ENCODE measurements at places on chromosomes 7 and 10. TPM values are rescaled to one million over a fixed set of nuclear protein-coding genes. Genes with fewer than 3 reads are reported as not detected.

Gene CUBN
- 8.8 TPM for total RNA-seq

DNA sequence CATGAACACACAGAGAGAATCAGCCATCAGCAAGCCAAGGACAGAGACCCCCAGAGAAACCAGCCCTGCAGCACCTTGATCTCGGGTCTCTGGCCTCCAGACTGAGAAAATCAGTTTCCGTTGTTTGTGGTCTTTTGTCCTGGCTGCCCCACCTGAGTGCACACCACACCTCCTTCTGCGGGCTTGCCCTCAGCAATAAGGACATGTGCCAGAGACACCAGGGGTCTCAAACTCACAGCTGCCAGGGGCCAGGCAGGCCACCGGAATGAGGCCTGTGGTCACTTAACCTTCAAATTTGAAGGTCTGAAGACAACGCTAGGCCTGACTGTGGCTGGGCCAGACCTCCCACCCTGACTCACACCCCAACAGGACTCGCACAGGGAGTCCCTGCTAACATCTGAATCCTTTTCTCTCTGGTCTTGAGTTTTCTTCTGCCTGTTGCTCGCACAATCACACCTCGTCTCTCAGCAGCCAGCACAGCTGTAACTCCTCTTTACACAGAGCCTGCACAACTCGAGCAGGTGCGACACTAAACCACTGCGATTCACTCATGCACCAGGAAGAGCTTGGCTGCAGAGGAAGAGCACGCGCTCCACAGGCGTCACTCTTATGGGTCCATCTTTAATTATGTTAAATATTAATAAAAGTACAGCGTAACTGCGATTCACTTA is 86.2 kb downstream of the CHST15 start:
- peaks cover 52% of the 10 kb centered on the region for H3K36me3 ChIP-seq
- no peaks in the 10 kb centered on the region for H3K4me1 ChIP-seq
- no peak overlapping the region for H3K27ac ChIP-seq
- no peak overlapping the region for H3K4me3 ChIP-seq
- peaks cover 6% of the 10 kb centered on the region for H3K27me3 ChIP-seq
- no peak for DNase-seq

GRCh38 chr7:148492157-148492860 is 98.3 kb upstream of the C7orf33 start:
- no peak for DNase-seq

Gene CRHR2
- 0.38 TPM for total RNA-seq

GRCh38 chr7:157596881-157597280 is 260.1 kb downstream of the DNAJB6 start:
- no peak for DNase-seq
- peaks cover 8% of the 10 kb centered on the region for H3K27me3 ChIP-seq
- no peaks in the 10 kb centered on the region for H3K4me1 ChIP-seq

Gene RRP12
- 19.5 TPM for total RNA-seq

Gene ATOH7
- total RNA-seq = 0.23 TPM

GRCh38 chr7:17685141-17685540 is 255.2 kb downstream of the SNX13 start:
- H3K36me3 ChIP-seq = no peaks in the 10 kb centered on the region
- H3K4me3 ChIP-seq = no peak overlapping the region
- peaks cover 4% of the 10 kb centered on the region for H3K4me1 ChIP-seq
- DNase-seq = no peak
- H3K27me3 ChIP-seq = peaks cover 1% of the 10 kb centered on the region

Gene INHBA
- 0.08 TPM for total RNA-seq

GRCh38 chr7:127706766-127707165 is 54.8 kb downstream of the SND1 start:
- peaks cover 56% of the 10 kb centered on the region for H3K36me3 ChIP-seq
- H3K4me1 ChIP-seq = peaks cover 29% of the 10 kb centered on the region
- no peak for DNase-seq
- no peak overlapping the region for H3K4me3 ChIP-seq

Gene NME8
- not detected for total RNA-seq

GRCh38 chr7:24283897-24284698 is at the start of gene NPY:
Gene NPY, plus strand, starts transcription at chr7:24284190. Its CDS starts 1,051 bp downstream, at chr7:24285241.
- peaks cover 11% of the 10 kb centered on the region for H3K27me3 ChIP-seq
- peak within 1 kb of the TSS; percentile 89 for H3K4me3 ChIP-seq
- no peak within 1 kb of the TSS for H3K27ac ChIP-seq
- DNase-seq = peak; percentile 23
- peaks cover 4% of the 10 kb centered on the region for H3K4me1 ChIP-seq
- H3K36me3 ChIP-seq = no peaks in the 10 kb centered on the region

GRCh38 chr10:73584737-73585136 is 6.4 kb downstream of the USP54 start:
- peak overlapping the region; percentile 44 for H3K27ac ChIP-seq
- H3K4me1 ChIP-seq = peaks cover 53% of the 10 kb centered on the region
- no peak for DNase-seq
- H3K4me3 ChIP-seq = peak overlapping the region; percentile 4

DNA sequence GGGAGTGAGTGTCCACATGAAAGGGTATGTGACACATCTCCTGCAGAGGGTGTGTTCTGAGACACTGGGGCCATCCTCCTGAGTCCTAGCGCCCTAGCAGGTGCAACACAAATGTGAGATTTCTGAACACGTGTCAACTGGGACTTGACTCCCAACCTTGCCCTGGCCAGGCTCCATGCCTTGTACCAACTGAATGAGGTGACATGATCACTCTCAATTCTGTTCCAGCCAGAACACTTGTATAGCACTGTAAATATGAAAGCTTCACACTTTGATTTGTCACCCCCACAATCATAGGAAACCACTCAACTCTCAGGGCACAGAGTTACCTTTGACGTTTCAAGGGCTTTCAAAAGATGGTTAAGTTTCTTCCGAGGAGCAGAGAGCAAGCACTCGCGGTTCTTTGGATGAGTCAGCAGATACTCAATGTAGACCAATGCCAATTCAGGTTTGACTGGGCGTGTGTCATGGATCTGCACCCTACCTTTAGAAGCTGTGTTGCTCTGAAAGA is 48.6 kb downstream of the NCAPG2 start:
- no peak for DNase-seq
- H3K4me3 ChIP-seq = peak overlapping the region; percentile 51
- peaks cover 5% of the 10 kb centered on the region for H3K4me1 ChIP-seq
- no peaks in the 10 kb centered on the region for H3K27me3 ChIP-seq
- no peak overlapping the region for H3K27ac ChIP-seq

DNA sequence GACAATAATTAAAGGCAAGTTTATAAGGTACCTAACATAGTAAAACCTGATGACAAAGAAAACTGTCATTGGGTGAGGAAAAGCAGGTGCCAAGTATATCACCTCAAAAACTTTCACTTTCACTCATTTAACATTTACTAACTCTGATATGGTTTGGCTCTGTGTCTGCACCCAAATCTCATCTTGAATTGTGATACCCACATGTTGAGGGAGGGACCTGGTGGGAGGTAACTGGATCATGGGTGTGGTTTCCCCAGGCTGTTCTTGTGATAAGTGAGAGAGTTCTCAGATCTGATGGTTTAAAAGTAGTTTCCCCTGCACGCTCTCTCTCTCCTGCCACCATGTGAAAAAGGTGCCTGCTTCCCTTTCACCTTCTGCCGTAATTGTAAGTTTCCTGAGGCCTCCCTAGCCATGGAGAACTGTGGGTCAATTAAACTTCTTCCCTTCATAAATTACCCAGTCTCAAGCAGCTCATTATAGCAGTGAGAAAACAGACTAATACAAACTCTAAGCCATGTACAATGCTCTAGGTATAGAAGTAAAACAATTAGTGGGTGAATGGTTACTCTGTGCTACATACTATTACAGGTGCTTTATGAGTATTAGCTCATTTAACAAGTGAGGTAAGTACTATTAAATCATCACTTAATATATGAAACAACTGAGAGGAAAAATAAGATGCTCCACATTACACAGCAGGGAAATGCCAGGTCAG is 199.0 kb downstream of the CHCHD3 start:
- no peak overlapping the region for H3K27ac ChIP-seq
- peaks cover 2% of the 10 kb centered on the region for H3K27me3 ChIP-seq
- peaks cover 5% of the 10 kb centered on the region for H3K4me1 ChIP-seq
- H3K36me3 ChIP-seq = no peaks in the 10 kb centered on the region
- H3K4me3 ChIP-seq = no peak overlapping the region

GRCh38 chr7:26390016-26390415 is 98.4 kb downstream of the SNX10 start:
- peaks cover 7% of the 10 kb centered on the region for H3K4me1 ChIP-seq
- H3K36me3 ChIP-seq = no peaks in the 10 kb centered on the region
- no peak overlapping the region for H3K4me3 ChIP-seq
- no peaks in the 10 kb centered on the region for H3K27me3 ChIP-seq
- DNase-seq = no peak
- no peak overlapping the region for H3K27ac ChIP-seq

Gene TMEM178B
- 0.28 TPM for total RNA-seq

DNA sequence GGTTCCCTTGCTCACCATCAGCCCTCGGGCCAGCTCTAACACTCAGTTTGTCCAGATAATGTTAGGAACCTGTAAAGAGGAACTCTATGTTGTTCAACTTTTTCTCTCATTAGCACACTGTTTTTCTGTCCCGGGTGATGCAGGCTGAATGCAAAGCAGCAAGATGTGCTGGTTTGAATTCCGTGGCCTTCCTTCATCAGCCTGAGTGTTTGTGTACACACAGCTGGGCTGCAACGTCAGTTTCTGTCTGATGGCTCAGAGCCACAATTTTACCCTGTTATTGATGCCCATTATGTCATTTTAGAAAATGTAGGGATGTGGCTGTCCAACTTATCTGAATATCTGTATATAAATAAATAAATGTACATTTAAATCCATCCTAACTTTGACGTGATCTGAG is 152.0 kb downstream of the PLPP4 start:
- peaks cover 12% of the 10 kb centered on the region for H3K4me1 ChIP-seq
- H3K4me3 ChIP-seq = no peak overlapping the region
- no peak overlapping the region for H3K27ac ChIP-seq
- DNase-seq = no peak
- H3K36me3 ChIP-seq = no peaks in the 10 kb centered on the region

DNA sequence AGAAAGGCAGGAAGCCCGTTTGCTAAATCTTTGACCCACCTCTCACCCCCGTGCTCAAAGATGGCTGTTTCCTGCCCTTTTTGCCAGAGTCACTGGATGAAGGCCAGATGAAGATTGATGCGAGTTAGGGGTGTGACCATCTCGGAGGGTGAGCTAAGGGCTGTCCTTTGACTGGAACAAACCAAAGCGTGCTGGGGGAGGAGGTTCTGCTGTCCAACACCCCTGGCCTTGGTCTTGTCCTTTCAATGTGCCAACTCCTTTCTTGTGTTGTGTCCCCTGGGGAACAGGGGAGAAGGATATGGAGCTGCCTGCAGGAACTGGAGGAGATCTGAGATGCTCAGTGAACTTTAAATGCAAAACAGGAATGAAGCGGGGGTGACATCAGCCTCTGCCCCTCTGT is 90.3 kb upstream of the ADAM12 start:
- no peak overlapping the region for H3K27ac ChIP-seq
- peaks cover 1% of the 10 kb centered on the region for H3K27me3 ChIP-seq
- peaks cover 15% of the 10 kb centered on the region for H3K4me1 ChIP-seq
- H3K36me3 ChIP-seq = no peaks in the 10 kb centered on the region
- no peak overlapping the region for H3K4me3 ChIP-seq

GRCh38 chr10:97852840-97853405 is 3.3 kb downstream of the GOLGA7B start:
- no peak overlapping the region for H3K27ac ChIP-seq
- peaks cover 9% of the 10 kb centered on the region for H3K27me3 ChIP-seq
- H3K4me3 ChIP-seq = no peak overlapping the region
- no peaks in the 10 kb centered on the region for H3K36me3 ChIP-seq
- no peak for DNase-seq

- no peak overlapping the region for H3K4me3 ChIP-seq
- no peak overlapping the region for H3K27ac ChIP-seq
- no peaks in the 10 kb centered on the region for H3K36me3 ChIP-seq
- H3K4me1 ChIP-seq = peaks cover 18% of the 10 kb centered on the region
- H3K27me3 ChIP-seq = no peaks in the 10 kb centered on the region
- no peak for DNase-seq
Observed at GRCh38 chr10:122692744-122693143, 6.9 kb downstream of the C10orf120 start.

DNA sequence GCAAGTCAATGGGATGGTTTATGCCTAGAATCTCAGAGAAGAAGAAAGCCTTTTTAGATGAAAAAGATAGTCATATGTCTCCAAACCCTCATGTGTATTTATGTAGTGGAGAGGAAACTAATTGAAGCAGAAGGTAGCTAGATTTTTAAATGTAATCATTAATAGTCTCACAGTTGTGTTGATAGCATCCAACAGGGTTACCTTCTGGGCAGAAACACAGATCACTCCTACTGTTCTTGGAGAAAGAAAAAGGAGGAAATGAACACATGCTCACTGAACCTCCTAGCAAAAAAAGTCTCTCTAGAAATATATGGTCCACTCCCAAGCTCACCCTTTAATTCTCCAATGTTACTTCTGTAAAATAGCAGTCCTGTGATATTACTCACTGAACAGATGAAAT is 777.2 kb upstream of the C7orf33 start:
- no peaks in the 10 kb centered on the region for H3K27me3 ChIP-seq
- no peak overlapping the region for H3K4me3 ChIP-seq
- no peak overlapping the region for H3K27ac ChIP-seq
- H3K4me1 ChIP-seq = peaks cover 5% of the 10 kb centered on the region
- H3K36me3 ChIP-seq = no peaks in the 10 kb centered on the region

DNA sequence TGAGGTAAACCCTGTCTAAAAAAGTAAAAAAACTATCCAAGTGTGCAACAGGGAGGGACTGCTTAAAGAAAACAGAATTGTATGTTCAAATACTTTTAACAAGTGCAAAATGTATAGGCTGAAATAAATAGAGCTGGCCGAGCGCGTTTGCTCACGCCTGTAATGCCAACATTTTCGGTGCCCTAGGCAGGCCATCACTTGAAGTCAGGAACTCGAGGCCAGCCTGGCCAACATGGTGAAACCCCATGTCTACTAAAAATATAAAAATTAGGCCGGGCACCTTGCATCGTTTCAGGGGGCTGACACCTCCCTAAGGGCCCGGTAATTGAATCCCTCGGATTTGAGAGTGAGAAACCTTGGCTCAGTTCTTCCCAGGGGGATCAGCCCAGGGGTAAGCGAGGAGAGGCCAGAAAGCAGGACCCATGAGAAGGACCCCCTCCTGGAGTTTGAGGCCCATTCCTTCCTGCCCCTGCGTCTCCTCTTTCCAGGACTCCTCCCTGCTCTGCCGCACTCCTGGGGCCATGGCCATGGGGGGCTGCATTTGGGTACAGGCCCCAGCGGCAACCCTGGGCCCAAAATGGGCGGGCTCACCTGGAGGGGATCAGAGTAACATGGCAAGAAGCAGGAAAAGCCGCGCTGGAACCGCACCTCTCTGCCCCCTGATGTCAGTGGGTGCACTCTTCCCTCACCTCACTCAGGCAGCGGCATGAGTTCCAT is 75.5 kb upstream of the TMEM248 start:
- H3K27ac ChIP-seq = peak overlapping the region; percentile 99
- no peak for DNase-seq
- peaks cover 8% of the 10 kb centered on the region for H3K27me3 ChIP-seq
- H3K4me3 ChIP-seq = peak overlapping the region; percentile 97

Gene ANKRD61
- not detected for total RNA-seq

DNA sequence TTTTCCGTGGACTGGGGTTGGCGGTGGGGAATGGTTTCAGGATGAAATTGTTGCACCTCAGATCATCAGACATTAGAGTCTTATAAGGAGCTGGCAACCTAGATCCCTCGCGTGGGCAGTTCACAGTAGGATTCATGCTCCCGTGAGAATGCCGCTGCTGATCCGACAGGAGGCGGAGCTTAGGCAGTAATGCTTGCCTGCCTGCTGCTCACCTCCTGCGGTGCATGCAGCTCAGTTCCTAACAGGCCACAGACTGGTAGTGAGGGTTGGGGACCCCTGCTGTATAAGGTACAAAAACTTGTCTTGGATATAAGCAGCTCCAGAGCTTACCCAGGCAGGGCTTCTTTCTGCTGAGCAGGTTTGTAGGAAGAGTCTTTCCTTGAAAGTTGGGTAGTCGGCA is 53.9 kb downstream of the SHH start:
- H3K36me3 ChIP-seq = peaks cover 15% of the 10 kb centered on the region
- DNase-seq = no peak
- no peak overlapping the region for H3K27ac ChIP-seq
- no peak overlapping the region for H3K4me3 ChIP-seq
